Effector CD8-positive, alpha-beta T cell (primary cell): ENCODE measurements at places on chromosomes 2 and 18.

GRCh38 chr2:234363011-234363487 is 133.8 kb downstream of the ARL4C start:
- DNase-seq: no peak

- DNase-seq: no peak
These were observed 1.4 kb downstream of the CCDC85A start for GRCh38 chr2:56185101-56185581.

- DNase-seq: peak; percentile 1
These were observed 28.8 kb upstream of the DDX18 start for GRCh38 chr2:117785740-117786139.

GRCh38 chr2:208265371-208265800 is 669 bp upstream of the PIKFYVE start:
- DNase-seq: peak; percentile 4

- no peak for DNase-seq
These were observed 6.8 kb downstream of the SERPINE2 start for GRCh38 chr2:224032283-224032682.

- DNase-seq: peak; percentile 15
These were observed 1.1 kb downstream of the RNF103 start for GRCh38 chr2:86622519-86623042.

- DNase-seq: no peak
These were observed 1556.6 kb downstream of the DPP10 start for GRCh38 chr2:115999039-115999438.

DNA sequence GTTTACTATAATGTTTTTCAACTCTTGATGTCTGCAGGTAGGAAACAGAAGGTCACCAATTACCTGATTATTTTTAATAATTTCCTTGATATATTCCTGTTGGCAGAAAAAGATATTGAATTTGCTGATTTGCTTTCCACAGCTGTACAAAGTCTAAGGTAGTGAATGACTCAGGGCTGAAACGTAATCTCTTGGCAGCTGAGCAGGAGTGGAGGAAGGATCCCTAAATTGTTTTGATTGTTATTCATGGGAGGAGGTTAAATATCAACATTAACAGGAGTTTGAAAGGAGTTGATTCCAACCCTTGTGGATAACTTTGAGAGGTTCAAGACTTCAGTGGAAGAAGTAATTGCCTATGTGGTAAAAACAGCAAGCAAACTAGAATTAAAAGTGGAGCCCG is 345.2 kb upstream of the SLC8A1 start:
- no peak for DNase-seq

GRCh38 chr2:147939313-147939712 is 81.2 kb downstream of the ORC4 start:
- DNase-seq: no peak
